Neuronal stem cell (in vitro differentiated cells): ENCODE measurements at places on chromosomes 6 and 20.

DNA sequence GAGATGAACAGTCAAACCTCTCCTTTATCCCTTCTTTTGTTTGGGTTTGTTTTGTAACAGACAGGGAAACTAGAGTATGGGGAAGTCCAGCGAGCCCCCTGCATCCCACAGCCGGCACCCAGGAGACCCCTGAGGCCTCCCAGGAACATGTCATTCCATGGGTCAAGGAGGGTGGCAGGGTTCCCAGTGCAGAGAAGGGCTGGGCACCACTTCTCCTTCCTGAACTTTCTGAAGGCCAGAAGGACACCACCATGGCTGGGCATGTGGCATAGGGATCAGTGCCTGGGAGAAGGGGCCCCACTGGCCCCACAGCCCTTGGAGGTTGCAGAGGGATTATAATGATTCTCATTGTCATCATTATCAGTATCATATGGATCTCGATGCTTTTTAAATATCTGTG, 13.9 kb upstream of the CST7 start:
- no peak for DNase-seq

- DNase-seq, result no peak
Observed at GRCh38 chr6:25458485-25458884, 179.3 kb downstream of the CARMIL1 start.

GRCh38 chr6:53100561-53100960, 35.4 kb downstream of the FBXO9 start:
- DNase-seq, result no peak

- DNase-seq, result no peak
Observed at GRCh38 chr6:10901770-10902169, 14.9 kb downstream of the SYCP2L start.

DNA sequence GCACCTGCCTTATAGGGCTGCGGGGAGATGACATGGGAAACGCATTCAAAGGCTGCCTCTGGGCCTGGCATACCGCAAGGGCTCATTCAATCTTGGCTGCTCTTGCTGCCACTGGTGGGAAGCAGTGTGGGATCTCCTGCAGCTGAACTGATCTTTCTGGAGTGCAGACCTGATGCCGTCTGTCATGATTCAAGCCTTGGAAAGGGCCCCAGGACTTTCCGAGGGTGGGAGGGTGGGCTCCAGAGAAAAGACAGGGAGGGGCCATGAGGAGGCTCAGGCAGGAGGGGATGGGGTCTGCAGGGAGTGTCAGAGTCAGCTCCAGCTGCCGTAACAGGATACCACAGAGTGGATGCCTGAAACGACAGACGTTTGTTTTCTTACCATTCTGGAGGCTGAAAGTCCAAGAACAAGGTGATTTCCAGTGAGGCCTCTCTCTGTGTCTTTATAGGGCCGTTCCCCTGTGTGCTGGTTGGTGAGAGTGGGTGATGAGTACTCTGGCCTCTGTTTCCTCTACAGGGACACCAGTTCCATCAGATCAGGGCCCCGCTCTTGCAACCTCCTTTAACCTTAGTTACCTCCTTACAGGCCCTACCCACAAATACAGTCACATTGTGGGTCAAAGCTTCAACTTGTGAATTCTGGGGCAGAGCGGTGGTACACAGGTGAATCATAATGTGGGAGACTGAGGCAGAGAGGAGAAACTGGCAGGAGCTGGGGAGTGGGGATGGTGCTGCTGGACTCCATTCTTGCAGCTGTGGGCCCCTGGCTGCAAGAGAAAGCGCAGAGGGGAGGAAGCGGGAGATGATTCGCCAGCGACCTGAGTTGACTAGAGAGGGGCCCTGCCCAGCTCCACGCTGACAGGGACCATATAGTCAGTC, 148.4 kb downstream of the SYCP2 start:
- DNase-seq, result no peak
